ENCODE measurements at places on chromosomes 3 and 15. TPM values are rescaled to one million over a fixed set of nuclear protein-coding genes. Genes with fewer than 3 reads are reported as not detected.
A peak's percentile ranks its signal among the peaks of the same experiment; 100 is the strongest.

PP2D1 gene
- not detected for total RNA-seq

DNA sequence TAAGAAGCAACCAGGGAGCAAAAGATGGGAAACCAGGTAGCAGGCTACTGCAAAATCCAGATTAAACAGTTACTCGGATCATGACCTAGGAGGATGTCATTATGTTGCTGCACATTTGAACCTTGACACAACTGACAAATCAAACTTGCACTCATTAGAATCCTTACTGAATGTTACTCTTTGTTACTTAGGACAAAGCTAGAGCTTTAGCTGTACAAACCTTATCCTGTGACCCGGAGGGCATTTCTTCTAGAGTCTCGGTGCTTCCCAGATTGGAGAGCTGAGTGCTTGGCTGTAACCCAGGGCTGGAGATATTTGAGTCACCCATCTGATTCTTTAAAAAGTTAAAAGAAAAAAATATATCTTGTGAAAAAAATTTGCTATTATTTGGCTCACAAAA, 43.4 kb downstream of the DCP1A start:
- DNase-seq = no peak

- DNase-seq = no peak
These were observed 40.4 kb upstream of the CHRNB4 start for GRCh38 chr15:78681281-78682003.

- DNase-seq = no peak
These were observed 157.1 kb upstream of the TMC3 start for GRCh38 chr15:81531109-81531592.

KNG1 gene
- total RNA-seq = 2.3 TPM

GRCh38 chr3:31408720-31409119, 124.0 kb upstream of the STT3B start:
- no peak for DNase-seq

SLC28A2 gene
- total RNA-seq = 39.0 TPM

MAP6D1 gene
- total RNA-seq = 1.3 TPM

- no peak for DNase-seq
These were observed 121.1 kb upstream of the ACP3 start for GRCh38 chr3:132196113-132196512.

ZNF860 gene
- 0.79 TPM for total RNA-seq

- peak; percentile 31 for DNase-seq
These were observed 366.0 kb downstream of the PTPRG start for GRCh38 chr3:61927332-61927731.

PLEKHO2 gene
- 10.7 TPM for total RNA-seq

CPNE4 gene
- total RNA-seq = 0.46 TPM

DNA sequence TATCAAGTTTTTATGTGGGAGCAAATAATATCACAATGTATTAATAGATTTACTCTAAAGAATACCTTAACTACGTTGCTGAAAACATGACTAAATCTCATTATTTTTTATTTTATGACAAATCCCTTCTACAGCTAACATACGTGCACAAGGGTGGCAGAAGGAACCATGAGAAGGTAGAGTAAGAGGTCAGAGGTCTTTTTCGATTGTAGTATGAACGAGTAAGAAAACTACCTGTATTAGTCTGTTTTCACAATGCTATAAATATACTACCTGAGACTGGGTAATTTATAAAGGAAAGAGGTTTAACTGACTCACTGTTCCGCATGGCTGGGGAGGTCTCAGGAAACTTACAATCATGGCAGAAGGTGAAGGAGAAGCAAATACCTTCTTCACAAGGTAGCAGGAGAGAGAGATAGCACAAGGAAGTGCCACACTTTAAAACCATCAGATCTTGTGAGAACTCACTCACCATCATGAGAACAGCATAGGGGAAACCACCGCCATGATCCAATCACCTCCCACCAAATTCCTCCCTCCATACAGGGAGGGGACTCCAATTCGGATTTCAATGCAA, 95.3 kb downstream of the SUCLG2 start:
- no peak for DNase-seq

- no peak for DNase-seq
These were observed 8.5 kb upstream of the BDH1 start for GRCh38 chr3:197564097-197564843.

PIK3CB gene
- total RNA-seq = 54.9 TPM

- no peak for DNase-seq
These were observed 17.3 kb upstream of the HDAC11 start for GRCh38 chr3:13462822-13463221.

MRAS gene
- 6.3 TPM for total RNA-seq

GPR149 gene
- not detected for total RNA-seq
